ENCODE measurements at places on chromosomes 6 and 20.

- no peak for DNase-seq
These were observed 44.0 kb upstream of the RNGTT start for GRCh38 chr6:89007209-89008000.

DNA sequence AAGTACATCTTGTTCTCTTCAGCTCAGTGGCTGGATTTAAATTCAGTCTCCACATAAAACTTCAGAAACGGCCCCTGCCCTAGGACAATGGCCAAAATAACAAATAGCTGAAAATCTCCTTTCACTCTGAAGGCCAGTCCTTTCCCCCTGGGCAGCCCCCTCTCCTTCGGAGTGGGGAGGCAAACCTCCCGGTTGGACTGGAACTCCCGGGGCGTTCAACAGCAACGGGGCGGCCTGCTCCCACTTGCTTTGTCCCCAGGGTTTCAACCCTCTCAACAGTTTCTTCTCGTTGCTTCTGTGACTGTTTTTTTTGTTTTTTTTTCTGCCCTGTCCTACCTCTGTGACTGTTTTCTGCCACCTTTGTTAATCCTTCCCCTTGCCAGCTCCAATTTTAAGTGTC lies 102.6 kb upstream of the DUSP22 start:
- no peak for DNase-seq

DNA sequence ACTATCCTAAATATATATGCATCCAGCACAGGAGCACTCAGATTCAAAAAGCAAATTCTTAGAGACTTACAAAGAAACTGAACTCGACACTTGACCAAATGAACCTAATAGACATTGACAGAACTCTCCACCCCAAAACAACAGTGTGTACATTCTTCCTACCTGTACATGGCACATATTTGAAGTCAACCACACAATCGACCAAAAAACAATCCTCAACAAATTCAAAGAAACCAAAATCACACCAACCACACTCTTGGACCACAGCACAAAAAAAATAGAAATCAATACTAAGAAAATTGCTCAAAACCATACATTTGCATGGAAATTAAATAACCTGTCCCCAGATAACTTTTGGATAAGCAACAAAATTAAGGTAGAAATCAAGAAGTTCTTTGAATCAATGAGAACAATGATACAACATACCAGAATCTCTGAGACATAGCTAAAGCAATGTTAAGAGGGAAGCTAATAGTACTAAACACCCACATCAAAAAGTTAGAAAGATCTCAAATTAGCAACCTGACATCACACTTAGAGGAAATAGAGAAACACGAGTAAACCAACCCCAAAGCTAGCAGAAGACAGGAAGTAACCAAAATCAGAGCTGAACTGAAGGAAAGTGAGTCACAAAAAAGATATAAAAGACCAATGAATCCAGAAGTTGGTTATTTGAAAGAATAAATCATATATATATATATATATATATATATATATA lies 12.5 kb upstream of the TREM1 start:
- DNase-seq, result no peak

DNA sequence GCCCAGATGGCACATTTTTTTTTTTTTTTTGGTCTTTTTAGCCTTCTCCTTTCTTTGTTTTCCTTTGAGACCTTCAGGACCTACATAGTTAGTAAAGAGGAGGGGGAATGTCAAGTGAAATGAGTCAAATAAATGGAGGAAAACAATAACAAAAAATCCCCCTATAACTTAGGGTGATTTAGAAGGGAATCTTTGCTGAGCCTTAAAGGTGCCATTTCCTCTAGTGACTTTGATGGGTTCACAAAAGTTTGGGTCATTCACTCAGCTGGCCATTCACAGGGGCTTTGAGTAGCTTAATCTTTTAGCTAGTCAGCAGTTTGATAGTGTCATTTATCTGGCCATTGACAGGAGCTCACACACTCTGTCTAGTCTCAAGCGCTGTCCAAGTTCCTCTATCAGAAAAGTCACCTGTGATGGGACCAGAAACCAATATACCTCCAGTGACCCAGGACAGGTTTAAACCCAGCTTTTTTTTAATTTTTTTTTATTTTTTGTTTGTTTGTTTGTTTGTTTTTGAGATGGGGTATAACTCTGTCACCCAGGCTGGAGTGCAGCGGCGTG lies 275.1 kb upstream of the PRDM1 start:
- no peak for DNase-seq

DNA sequence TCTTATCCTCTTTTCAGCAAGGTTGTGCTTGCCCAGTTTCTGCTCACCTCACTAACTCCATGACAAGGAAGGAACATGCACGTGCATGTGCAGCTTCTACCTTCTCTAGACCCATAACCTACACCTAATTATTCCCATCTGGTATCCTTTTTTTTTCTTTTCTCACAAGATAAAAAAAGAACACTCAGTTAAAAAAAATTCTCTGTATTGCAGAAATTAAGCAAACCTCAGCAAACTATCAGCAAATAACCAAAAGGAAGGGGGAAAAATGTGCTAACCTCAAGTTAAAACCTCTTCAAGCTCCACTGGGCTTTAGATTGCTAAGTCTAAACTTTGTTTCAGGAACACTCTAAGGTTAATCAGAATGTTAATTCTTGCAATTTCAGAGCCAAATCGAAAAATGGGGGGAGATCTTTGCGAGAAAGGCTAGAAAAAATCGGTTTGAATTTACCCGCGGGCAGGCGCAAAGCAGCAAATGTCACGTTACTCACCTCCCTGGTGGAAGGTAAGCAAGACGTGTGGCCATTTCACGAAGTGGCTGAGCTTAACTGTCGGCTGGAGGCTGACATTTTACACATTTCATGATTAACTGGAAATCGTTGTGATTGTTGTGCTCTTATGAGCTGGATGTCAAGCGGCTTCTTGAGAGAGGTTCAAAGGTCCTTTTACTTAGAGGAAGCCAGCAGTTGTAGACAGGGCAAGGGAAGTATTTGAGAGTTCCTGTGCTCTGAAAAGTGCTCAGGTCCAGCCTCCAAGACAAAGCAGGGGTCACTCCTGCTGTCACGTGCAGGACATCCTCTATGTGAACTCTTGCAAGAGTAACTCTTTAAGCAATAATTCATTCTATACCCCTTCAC lies 19.1 kb downstream of the TFAP2B start:
- no peak for DNase-seq

GRCh38 chr6:166757232-166758135 lies 130.4 kb upstream of the RPS6KA2 start:
- no peak for DNase-seq

Measured in right cardiac atrium (tissue), 5 donors.